ENCODE measurements at places on chromosomes 5 and 9. TPM values are rescaled to one million over a fixed set of nuclear protein-coding genes. Genes with fewer than 3 reads are reported as not detected.

PCDHGB5 gene
- total RNA-seq = 30.9 TPM

ELOVL7 gene
- total RNA-seq = not detected

GDNF gene
- total RNA-seq = 1.2 TPM

CDC20B gene
- not detected for total RNA-seq

ITGA1 gene
- total RNA-seq = 107 TPM

TAF11L10 gene
- total RNA-seq = not detected
